ENCODE measurements at places on chromosomes 7 and 10.

GRCh38 chr10:132355754-132356153 lies 23.8 kb downstream of the LRRC27 start:
- DNase-seq, result no peak

- no peak for DNase-seq
Measured at GRCh38 chr10:116599991-116600390, 9.2 kb downstream of the PNLIPRP1 start.

- DNase-seq, result no peak
Measured at GRCh38 chr7:115216652-115217051, 294.8 kb downstream of the MDFIC start.

DNA sequence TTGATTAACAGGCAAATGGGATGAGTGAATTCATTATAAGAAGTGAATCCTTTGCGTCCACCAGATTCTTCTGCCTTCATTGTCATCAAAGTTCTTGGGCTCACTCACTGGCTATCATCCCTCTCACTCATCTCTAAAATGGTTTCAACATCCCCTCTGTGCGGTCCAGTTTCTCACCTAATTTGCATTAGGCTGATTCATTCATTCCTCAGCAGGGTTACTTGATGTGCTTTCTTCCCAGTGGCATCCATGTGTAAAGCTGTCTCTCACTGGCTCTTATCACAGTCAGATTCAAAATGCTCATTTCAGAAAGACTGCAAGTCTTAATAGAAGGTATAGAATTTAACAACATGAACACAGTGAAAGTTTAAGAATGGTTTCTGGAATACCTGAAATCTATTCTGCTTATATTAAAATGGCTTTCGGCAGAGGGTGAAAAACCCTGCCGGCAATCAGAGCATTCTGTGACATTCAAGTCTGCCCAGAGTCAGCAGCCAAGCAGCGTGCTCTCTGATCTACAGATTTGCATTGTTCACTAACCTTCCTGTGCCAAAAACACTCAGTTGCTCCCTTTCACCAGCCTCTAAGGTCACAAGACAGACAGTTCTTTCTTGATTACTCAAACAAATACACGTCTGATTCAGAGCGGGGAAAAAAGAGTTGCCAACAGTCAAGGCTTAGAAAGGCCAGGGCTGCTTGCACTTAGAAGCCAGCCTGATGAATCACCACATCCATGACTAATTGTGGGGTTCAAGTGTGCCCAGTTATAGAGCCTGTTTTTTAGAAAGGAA lies 106.7 kb downstream of the TES start:
- DNase-seq, result peak; percentile 73

DNA sequence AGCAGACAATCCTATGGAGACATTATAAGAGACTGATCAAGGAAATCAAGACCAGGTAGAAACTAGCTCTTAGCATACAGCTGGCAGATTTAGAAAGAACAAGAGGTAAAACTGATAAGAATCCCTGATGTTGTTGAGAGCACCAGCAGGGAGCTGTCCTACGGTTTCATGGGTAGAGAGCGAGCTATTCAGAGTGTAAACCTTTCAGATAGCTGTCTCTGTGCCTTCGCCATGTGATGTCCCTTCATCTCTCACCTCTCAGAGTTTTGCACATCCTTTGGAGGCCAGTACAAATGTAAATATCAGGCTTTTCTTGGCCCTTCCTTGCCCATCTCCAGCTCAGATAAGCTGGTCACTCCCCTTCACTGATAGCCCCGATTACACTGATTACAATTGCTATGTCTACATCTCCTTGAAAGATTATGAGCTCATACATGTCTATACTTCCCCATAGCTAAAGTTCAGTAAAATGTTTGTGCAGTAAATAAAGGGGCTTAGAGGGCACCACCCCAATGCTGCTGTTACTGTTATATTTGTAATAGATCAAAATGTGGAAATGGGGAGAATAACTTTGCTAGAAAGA lies 21.9 kb downstream of the THSD7A start:
- no peak for DNase-seq

DNA sequence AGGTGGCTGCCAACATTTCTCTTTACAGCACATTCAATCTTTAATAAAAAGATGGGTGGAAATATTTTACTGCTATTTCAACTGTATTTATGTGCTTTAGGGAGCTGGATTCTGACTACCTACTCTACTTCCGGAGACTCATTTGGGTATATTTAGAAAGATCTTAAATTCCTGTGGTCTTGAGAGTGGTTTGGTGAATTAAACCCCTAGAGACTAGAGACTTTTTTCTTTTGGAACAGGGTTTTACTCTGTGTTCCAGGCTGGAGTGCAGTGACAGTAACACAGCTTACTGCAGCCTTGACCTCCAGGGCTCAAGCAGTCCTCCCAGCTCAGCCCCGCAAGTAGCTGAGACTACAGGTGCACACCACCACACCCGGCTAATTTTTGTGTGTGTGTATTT lies 79.0 kb upstream of the HABP2 start:
- peak; percentile 46 for DNase-seq

DNA sequence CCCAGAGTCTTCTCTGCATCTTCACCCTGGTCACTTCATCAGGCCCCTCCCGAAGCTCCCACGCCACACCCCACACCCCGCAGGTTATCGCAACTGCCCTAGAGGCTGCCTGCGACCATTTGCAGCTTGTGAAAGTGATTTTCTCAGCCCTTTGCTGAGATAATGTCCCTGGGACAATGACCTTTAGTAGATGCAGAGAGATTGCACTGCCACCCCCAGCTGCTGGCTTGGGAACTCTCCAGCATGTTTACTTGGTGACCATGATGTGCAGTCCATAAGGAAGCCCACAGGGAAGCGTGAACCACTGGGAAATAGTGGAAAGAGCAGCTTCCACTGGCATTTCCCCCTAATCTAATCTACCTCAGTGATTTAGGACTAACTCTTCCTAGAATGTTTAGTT lies 97.3 kb downstream of the WNT2 start:
- DNase-seq, result no peak

DNA sequence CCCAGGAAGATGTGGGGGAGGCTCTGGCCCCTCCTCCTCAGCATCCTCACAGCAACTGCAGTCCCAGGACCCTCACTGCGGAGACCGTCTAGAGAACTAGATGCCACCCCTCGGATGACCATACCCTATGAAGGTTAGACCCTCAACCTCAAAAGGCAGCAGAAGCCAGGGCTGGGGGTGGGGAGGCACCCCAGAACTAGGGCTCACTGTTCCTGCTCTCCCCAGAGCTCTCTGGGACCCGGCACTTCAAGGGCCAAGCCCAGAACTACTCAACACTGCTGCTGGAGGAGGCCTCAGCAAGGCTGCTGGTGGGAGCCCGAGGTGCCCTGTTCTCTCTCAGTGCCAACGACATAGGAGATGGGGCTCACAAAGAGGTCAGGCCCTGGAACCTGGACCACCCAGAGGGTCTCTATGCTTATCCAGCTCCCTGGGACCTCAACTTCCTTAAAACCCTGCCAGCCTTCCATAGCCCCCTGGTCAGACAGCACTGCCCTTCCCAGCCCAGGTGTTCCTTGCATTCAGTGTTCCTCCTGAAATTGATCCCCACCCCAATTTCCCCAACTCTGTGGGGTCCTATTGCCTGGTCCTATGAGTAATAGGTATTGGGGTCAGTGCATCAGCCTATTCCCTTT lies 3.7 kb downstream of the SEMA4G start:
- DNase-seq, result no peak

- DNase-seq, result no peak
Measured at GRCh38 chr10:63700631-63701156, 179.5 kb downstream of the REEP3 start.

DNA sequence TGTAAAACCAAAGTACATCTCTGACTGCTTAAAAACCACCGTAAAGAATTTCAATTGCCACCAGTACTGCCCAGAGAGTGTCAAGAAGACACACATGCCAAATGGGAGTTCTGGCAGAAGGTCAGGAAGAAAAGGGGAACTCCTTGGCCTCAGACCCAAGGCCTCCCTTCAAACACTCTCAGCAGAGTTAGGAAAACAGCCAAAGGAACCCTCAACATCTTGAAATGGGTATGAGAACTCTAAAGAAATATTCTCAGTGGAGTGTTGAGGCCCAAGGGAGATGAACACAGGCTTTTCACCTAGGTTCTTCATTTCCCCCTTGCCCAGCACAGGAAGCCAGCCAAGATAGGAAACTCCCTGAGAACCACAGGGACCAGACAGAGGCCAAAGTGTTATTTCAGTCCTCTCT lies 96.1 kb upstream of the ASAH2 start:
- no peak for DNase-seq

GRCh38 chr10:103854265-103854685 lies 1.1 kb downstream of the SH3PXD2A start:
- DNase-seq, result peak; percentile 45

- peak; percentile 25 for DNase-seq
Measured at GRCh38 chr7:12456506-12456905, 52.8 kb upstream of the VWDE start.

DNA sequence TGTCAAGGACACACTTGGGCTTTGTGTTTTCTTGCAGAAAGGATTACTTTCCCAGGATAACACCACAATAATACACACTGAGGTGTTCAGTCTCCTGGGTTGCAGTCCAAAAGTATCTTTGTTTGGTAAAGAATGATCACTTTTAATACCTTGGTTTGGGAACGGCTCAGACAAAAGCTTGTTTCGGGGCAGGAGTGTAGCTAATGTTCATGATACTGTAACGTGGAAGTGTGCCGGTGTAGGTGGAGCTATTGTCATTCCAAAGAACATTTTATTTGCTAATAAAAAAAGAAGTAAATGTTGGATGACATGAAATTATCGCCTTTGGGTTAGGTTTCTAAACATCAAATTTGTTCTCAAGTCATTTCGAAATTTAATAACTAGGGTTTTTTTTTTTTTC lies 1.2 kb downstream of the EIF4H start:
- DNase-seq, result no peak

GRCh38 chr7:16007911-16008310 lies 321.4 kb upstream of the MEOX2 start:
- DNase-seq, result no peak

DNA sequence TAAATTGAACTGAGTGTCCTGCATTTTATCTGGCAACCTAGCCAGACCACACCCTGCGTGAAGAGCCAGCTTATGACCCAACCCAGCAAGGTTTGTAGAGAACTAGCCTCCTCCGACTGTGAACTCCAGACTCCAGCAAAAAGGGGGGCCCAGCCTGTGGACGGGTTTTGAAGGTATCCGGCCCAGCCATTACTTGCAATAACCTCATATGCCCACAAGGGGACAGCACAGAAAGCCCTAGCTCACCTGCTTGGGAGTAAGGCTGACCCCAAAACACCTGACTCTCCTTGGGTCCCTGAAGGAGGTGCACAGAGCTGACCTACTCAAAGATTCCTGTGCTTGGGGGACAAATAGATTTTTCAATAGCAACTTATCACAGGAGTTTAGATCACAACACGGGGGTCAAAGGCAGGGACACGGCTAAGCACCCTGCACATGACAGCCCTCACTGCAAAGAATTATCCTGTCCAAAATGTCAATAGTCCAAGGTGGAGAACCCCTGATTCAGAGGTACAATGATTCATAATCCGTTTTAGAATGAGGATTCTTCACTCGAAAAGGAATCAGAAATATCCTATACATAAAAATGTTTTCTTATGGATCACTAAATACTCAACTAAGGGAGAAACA lies 4.6 kb downstream of the TRPV6 start:
- peak; percentile 53 for DNase-seq

DNA sequence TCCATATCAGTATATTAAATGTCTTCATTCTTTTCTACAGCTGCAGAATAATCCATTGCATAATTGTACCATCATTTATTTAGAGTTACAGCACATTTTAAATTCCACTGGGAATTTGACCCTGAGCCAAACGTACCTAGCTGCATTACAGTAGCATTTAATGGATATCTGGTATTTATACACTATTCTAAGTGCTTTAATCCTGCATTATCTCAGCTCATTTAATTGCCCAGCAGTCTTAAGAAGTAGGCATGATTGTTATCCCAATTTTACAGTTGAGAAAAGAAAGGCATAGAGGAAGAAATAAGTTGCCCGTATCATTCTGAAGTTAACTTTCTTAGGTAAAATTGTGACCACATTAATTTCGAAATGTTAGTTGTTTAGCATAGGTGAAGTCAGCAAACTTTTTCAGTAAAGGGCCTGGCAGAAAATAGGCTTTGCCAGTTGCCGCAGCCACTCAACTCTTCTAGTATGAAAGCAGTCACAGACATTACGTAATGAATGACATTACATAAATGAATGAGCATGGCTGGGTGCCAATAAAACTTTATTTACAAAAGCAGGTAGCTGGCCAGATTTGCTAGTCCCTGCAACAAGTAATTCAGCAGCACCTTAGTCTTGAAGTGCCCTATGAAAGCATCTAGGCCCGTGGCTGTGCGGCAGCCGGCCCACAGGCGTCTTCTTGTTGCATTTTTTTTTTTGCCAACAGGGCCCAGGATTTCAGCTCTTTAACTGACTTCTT lies 30.0 kb downstream of the GUSB start:
- no peak for DNase-seq

DNA sequence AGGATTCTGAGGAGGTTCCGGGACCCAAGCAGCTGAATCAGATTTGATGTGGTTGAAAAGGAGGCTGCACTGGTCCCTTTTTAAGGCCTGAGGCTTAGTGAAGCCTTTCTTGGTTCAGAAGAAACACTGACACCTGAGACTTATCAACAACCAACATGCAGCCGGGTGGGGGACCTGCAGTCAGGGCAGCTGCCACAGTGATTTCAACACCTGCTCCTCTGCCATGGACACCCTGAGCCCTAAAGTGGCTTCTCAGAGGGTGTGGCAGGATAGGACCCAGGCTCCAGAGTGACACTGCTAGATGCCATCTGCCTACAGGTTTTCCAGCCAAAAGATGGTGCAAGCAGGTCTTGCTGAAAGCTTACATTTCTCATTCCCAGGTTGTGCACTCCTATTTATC lies 99.3 kb downstream of the COL13A1 start:
- DNase-seq, result no peak

GRCh38 chr7:44043902-44044301 lies 600 bp upstream of the DBNL start:
- DNase-seq, result no peak

- DNase-seq, result no peak
Measured at GRCh38 chr7:122082670-122083069, 61.4 kb downstream of the AASS start.

DNA sequence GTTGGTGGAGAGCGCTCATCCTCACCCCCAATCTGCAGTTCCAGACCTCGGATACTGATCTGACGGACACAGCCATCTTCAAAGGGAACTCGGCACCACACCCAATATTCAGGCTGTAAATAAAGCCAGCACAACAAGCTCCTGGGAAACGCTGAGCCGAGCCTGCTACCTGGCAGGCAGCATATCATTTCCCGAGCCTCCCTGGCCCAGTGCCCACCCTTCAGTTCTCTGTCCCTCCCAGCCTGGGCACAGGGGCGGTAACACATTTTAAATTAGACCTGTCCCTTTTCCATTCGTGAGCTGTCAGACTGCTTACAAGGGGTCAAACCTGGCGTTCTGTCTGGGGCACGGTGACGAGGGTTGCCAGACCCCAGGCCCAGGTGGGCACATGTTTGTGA lies 250.5 kb downstream of the ARHGAP12 start:
- no peak for DNase-seq
